IPS-NIHi11 (cell line): ENCODE measurements at places on chromosomes 16 and 17.
A peak's percentile ranks its signal among the peaks of the same experiment; 100 is the strongest.

DNA sequence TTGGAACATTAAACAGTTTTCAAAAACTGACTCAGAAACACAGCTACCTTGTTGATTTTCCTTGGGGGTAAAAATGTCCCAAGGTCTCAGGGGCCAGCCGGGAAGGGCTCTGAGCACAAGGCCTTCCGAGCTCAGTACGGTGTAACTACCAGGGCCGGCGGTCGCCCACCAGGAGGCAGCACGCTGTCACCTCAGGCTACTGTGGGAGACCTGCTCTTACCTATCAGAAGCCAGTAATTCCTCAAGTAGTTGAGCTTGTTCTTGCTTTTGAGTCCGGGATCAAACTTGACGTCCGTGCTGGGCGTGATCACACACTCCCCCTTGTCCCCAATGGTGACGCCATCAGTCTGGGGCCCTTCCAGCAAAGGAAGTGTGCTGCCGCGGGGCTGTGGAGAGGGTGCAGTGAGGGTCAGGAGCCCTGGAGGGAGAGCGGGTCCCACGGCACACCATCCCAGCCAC, 43.4 kb upstream of the ICAM2 start:
- DNase-seq: peak; percentile 80

- no peak for DNase-seq
Observed at GRCh38 chr17:72111336-72111923, 9.4 kb upstream of the SOX9 start.

GRCh38 chr16:1554826-1555445, 21.5 kb downstream of the TMEM204 start:
- no peak for DNase-seq

DNA sequence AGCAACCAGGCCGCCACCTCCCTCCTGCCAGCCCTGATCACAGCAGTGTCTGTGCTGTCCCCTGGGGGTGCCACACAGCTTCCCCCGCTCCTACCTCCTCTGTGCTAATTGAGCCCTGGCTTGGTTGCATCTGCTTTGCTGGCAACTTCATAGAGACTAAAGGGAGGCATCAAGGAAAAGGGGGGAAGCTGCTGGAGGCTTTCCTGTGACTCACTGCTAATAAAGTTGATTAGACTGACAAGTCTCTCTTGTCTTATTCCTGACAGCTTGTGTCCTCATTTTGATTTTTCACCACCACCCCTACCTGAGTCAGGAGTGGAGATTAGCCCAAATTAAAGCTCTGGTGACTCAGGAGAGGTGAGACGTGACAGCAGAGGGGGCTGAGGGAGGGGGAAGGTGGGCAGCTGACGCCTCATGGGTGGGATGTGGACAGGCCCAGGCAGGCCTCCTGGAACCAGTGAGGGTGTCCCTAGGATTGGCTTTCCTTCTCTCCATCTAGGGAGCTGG, 310.0 kb downstream of the CBLN1 start:
- DNase-seq: no peak
